Stimulated activated CD8-positive, alpha-beta memory T cell treated with anti-CD3 and anti-CD28 coated beads, Interleukin-2, amount 100 ng/mL, for 48 hours (primary cell): ENCODE measurements at places on chromosomes 12 and 14.

DNA sequence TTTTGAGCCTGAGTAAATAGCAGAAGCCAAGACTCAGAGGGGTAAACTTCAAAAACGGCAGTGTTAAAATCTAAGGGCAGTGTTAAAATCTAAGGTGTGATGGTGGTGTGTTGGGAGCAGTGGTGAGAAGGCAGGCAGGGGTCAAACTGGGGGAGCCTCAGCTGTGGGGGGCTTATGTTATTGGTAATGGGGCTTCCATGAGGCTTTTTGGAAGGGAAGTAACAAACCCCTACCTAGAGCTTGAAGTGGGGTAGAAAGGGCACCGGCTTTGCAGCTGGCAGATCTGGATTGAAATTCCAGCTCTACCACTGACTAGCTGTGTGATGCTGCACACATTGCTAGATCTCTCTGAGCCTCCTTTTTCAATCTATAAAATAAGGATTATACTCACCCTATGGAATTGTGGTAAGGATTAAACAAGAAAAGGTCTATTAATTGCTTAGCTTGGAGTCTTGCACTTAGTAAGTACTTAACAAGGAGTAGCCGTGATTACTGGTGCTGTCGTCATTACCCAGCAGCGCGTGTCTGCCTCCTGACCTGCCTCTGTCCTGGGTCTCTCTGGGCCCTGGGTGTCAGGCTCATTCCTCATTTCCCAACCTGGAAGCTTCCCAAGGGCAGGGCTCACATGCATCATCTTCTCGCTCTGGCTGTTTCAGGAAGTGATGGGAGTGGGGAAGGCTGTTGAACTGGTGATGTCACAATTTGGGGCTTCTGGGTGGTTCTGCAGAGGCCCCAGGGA is 18.5 kb upstream of the KRT80 start:
- no peak for DNase-seq

DNA sequence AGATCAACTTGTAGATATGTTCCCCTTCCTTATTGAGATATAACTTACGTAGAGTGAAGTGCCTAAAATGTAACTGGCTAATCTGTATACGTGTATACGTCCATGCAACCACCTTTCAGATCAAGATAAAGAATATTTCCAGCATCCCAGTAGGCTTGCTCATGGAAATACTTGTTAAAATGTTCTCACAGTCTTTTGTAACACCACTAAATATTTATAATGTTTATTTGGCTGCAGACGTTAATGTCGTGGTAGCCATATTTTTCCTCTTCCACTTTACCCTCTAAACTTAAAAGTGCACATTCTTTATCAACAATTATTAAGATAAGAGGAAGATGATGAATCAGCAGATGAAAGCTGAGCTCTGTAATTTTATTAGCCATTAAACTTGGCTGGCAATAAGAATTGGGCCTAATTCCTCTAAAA is 447.4 kb downstream of the AEBP2 start:
- DNase-seq = no peak

- DNase-seq = no peak
Observed at GRCh38 chr12:53744751-53745150, 7.0 kb downstream of the CISTR start.

- no peak for DNase-seq
Observed at GRCh38 chr14:55074662-55075061, 23.2 kb downstream of the MAPK1IP1L start.

GRCh38 chr12:53097207-53097563 is 282 bp upstream of the IGFBP6 start:
- DNase-seq = no peak

DNA sequence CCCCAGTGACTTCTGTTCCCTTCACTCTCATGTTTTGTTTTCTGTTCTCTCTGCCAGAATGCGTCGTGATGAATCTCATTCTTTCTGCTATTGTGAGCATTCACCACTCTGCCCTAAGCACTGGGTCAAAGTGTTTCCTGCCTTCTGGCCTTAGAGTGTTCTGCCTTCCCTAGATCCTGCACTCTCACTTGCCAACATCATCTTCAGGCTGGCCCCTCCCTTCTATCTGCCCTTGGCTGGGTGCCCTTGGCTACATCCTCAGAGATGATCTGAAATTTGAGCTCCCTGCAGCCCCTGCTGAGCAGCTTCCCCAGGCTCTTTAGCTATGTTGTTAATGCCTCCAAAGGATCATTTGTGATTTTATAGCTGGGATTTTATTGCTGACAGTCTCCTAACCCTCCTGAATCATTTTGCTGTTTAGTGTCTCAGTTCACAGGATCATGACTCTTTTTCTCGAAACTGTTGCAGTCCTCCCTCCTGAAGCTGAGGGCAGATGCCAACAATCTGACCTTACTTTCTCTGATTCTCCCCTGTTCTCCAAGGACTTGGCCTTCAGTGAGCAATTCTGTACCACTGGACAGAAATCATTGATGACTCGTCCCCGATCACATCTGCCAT is 4.5 kb downstream of the DHRS2 start:
- DNase-seq = no peak

GRCh38 chr14:103657471-103657870 is 28.5 kb downstream of the KLC1 start:
- DNase-seq = no peak

DNA sequence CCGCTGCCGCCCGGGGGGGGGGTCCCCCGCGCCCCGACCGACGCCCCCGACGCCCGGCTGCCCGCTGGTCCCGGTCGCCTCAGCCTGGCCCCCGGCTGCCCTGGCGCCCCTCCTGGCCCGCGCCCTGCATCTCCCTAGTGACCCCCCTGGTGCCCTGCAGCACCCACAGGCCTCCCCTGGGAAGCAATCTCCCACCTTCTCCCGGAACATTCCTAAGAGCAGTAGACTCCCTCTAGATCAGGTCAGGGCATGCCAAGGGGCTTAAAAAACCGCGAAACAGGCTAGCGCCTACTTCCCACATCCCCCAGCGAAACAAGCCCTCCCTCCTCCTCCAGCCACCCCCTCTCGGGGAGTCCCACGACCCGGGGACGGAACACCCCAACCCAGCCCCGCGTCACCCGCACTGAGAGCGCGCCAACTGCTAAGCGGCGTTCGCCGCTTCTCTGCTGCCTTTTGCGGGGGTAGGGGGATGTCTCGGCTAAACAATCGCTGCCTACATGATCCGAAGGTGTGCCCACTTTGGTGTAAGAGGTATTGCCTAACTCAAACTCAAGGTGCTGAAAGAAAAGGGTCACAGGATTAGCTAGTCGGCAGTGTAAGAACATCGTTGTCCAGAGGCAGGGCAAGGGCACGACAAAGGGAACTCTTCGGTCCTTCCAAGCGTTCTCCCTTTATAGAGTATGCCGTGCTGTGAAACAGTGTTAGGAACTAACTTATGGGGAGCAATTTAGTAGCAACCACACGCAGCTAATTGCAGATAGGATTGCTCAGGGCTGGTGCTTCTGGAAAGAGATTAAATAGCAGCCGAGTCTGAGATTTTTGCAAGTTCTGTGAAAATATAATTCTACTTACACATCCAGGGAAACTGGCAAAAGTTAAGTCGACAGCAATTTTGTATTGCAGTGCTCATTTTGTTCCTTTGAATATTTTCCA is 619 bp upstream of the NTN4 start:
- peak; percentile 1 for DNase-seq

GRCh38 chr14:102507857-102508312 is 1.7 kb downstream of the ANKRD9 start:
- DNase-seq = no peak

DNA sequence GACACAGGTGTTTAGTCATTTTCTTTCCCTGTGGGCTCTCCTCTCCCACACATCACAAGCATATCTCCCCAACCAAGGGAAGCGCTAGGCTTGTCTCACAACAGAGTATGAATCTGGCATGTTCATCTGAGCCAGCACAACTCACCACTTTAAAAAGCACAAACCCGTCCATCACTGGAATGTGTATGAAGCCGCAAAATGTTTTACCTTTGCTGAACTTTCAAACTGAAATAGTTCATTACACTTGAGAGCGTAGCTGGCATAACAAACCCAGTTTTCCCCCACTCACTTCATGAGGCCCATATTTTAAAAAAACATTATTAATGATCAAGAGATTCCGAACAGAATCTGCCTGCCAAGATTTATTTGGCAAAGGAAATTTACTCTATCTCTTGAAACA is 15.8 kb downstream of the NID2 start:
- DNase-seq = no peak

DNA sequence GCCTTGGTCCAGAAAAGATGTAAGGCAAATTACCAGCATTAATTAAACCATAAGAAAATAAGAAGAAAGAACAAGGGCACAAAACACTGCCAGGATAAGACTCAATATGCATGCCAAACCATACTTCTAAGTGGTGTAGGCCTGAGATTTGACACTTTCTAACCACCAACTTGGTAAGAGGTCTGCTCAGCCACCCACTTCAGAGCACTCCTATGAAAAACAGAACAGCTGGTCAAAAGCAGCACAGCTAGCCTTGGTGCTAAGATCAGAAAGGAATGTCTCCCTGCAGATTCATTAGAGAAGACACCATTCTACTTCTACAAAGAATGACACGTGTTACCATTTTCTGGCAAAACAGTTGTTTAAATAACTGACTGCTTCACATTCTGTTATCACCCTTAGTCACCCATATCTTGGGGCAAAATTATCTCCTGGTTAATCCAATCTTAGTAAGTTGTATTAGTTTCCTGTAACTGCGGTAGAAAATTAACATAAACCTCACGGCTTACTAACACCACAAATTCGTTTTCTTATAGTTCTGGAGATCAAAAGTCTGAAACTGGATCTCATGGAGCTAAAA is 13.2 kb downstream of the RPS6KA5 start:
- no peak for DNase-seq

- DNase-seq = no peak
Observed at GRCh38 chr12:100544165-100544564, 29.3 kb upstream of the GAS2L3 start.

DNA sequence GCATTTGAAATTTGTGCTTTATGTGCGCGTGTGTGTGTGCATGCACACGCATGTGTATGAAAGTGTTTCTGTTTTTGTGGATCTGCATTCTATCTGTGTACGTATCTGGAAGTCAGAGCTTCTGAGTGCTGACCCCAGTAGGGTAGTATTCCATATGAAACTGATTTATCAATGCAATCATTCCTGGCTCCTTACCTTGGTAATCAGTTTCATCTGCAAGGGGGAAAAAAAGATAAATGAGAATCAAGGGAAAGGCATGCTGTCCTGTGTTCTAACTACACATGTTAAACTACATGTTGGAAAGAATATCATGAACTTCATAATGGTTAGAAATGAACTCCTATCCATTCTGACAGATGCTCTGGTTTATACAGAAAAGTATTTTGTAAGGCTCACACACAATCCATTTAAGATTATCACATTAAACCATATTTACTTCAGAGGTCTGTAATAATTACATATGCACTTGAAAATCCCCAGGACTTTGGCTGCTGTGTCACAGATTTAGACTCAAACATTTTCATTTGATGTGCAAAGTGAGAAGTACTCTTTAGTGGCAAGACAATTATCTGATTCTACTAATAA is 276.1 kb upstream of the LMO3 start:
- DNase-seq = no peak

- no peak for DNase-seq
Observed at GRCh38 chr12:38392554-38393144, 76.1 kb downstream of the ALG10B start.

DNA sequence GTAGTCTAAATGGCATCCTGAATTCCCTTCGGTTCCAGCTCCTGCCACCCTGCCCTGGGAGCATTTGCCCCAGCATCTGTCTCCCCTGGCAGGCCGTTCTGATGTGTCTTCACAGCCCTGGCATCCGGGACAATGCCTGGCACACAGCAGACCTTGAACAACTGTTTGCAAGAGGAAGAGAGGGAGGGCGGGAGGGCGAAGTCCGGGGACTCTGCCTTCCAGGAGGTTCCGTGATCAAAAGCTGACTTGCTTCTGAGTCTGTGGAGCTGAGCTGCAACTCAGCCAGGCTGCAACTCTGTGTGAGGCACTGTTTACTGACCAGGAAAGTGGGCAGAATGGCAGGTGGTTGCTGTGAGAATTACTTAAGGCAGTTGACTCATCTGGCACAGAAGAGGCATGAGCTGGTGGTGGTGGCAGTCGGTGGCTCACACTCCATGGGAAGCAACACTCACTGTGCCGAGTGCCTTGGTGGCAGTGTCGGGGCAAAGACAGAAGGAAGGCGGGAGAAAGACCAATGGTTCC is 61.1 kb upstream of the DLK1 start:
- DNase-seq = no peak

GRCh38 chr12:111150921-111151840 is 217.7 kb downstream of the PHETA1 start:
- no peak for DNase-seq

GRCh38 chr12:132698341-132698740 is 11.0 kb downstream of the PXMP2 start:
- no peak for DNase-seq

DNA sequence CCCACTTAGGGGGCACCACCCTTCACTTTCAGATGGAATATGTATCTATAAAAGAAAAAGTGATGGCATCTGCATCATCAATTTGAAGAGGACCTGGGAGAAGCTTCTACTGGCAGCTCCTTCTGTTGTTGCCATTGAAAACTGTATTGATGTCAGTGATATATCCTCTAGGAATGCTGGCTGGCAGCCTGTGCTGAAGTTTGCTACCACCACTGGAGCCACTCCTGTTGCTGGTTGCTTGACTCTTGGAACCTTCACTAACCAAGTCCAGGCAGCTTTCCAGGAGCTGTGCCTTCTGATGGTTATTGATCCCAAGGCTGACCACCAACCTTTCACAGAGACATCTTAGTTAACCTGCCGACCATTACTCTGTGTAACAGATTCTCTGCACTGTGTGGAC is 44.7 kb downstream of the RIMKLB start:
- no peak for DNase-seq

DNA sequence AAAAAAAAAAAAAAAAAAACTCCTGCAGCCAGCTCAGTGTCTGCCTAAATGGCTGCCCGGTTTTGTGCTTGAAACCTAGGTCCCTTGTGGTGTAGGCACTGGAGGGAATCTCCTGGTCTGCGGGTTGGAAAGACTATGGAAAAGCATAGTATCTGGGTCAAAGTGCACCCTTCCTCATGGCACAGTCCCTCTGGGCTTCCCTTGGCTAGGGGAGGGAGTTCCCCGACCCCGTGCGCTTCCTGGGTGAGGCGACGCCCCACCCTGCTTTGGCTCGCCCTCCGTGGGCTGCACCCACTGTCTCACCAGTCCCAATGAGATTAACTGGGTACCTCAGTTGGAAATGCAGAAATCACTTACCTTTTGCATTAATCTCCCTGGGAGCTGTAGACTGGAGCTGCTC is 14.3 kb downstream of the PTCSC3 start:
- DNase-seq = no peak

DNA sequence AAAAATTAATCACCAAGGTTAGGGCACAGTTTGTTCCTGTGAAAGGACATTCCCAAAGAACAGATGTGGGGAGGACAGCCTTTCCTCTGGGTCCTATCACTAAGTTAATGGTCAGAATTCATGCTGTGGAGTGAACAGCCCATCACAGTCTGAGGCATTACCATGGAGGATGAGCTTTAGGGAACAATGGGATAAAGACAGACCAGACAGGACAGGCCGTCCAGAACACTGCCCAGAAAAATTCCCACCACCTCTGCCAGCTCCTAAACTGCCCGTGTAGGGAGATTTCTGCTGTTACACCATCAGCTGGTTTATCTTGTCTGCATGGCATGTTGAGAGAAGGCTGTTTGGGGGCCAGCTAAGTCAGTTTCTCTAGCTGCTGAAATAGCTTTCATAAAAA is 49.6 kb upstream of the IFNG-AS1 start:
- DNase-seq = no peak

- no peak for DNase-seq
Observed at GRCh38 chr12:127106697-127107096, 1160.3 kb upstream of the TMEM132C start.

GRCh38 chr12:47085815-47086252 is 6.1 kb upstream of the AMIGO2 start:
- no peak for DNase-seq

GRCh38 chr14:38880643-38881524 is 222.2 kb downstream of the SEC23A start:
- no peak for DNase-seq
